CD4-positive, alpha-beta T cell treated with Interleukin-17A for 4 hours (primary cell): ENCODE measurements at places on chromosomes 5 and 9.
A peak's percentile ranks its signal among the peaks of the same experiment; 100 is the strongest.

GRCh38 chr9:128787659-128788058, 606 bp downstream of the TBC1D13 start:
- peak; percentile 24 for DNase-seq

GRCh38 chr5:35618304-35618636, 607 bp downstream of the SPEF2 start:
- DNase-seq, result no peak

DNA sequence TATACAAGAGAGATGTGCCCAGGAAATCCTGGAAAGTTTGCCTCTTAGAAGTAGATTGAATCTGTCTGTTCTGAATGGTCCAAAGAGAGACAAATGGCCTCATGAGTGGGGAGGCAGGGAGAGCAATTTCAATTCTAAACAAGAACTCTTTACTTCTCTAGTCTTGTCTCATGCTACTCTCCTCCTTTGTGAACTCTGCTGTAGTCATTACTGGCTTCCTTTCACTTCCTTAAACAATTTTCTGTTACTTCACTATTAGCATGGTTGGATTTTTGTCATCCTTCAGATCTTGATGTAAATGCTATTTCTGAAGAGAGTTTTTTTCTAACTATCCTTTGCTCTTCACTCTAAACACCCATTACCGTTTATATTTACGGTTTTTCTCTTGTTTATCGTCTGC, 54.0 kb upstream of the GRIN3A start:
- no peak for DNase-seq

GRCh38 chr9:88006511-88007290, 32.4 kb upstream of the CDK20 start:
- no peak for DNase-seq

DNA sequence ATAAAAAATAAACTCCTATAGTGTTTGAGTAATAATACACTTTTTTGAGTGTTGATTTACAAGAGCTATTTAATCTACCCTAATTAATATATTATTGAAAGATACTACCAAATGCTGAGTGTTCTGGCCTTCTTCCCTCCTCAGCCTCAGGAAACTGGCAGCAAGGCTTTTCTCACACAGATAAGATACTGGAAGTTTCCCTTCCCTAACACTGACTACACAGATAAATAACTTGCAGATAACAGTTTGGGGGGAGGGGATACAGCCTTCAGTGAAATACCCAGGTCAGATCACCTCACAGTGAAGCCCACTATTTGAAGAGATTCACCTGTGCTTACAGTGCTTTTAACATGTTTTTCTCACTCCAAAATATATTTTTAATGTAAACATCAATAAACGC, 1.6 kb upstream of the NIPSNAP3A start:
- DNase-seq, result no peak

DNA sequence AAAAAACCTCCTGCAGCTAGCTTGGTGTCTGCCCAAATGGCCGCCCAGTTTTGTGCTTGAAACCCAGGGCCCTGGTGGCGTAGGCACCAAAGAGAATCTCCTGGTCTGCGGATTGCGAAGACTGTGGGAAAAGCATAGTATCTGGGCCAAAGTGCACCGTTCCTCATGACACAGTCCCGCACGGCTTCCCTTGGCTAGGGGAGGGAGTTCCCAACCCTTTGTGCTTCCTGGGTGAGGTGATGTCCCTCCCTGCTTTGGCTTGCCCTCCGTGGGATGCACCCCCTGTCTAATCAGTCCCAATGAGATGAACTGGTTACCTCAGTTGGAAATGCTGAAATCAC, 83.0 kb upstream of the JAK2 start:
- no peak for DNase-seq

GRCh38 chr5:138926257-138926656, 51.1 kb upstream of the LRRTM2 start:
- DNase-seq, result no peak

- DNase-seq, result no peak
Measured at GRCh38 chr5:7209658-7210057, 186.3 kb upstream of the ADCY2 start.

DNA sequence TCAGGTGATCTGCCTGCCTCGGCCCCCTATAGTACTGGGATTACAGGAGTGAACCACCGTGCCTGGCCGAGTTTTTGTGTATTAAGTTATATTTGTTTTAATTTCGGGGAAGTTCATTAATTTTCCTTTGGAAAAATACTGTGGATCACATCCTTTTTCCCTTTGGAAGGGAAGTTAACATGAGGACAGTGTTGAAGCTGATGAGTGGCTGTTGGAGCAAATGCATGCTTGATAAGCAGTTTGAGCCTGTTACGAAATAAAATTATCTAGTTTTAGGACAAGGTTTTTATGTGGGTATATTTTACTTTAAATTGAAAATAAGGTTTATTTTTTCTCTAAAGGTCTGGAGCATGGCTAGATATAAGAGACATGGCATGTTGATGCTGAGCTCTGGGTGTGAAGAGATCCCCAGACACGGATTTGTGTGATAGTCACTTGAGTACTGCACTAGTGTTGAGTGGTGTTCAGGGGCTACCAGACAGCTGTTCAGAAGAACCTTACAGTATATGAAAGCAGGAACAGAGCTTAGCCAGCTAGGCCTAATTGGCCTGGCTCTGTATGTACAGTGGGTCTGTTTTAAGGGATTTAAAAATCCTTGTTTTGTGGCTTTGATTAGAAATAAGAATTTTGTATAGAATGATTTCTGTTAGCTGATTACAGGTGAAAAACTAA, 17.4 kb downstream of the LMNB1 start:
- no peak for DNase-seq

DNA sequence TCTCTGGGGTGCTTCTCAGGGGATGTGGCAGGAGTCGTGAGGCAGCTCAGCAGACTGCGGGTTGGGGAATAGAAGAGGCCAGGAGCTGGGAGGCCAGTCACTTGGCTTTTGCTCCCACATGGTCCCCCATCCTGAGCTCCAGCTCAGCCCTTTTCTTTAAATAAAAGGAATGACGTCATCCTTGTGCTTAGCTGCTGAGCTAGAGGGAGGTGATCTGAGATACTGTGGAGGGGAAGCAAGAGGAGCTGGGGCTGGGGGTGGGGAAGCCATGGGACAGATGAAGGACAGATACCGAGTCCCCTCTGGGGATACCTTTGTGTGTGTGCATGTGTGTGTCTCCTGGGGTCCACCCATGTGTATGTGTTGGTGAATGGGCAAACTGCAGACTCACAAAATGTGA, 89.0 kb upstream of the ARAP3 start:
- DNase-seq, result no peak

- DNase-seq, result peak; percentile 31
Measured at GRCh38 chr5:36728697-36729543, 122.5 kb downstream of the SLC1A3 start.
